Heart left ventricle (tissue), 16 donors: ENCODE measurements at places on chromosomes 4 and X. TPM values are rescaled to one million over a fixed set of nuclear protein-coding genes. Genes with fewer than 3 reads are reported as not detected.

DNA sequence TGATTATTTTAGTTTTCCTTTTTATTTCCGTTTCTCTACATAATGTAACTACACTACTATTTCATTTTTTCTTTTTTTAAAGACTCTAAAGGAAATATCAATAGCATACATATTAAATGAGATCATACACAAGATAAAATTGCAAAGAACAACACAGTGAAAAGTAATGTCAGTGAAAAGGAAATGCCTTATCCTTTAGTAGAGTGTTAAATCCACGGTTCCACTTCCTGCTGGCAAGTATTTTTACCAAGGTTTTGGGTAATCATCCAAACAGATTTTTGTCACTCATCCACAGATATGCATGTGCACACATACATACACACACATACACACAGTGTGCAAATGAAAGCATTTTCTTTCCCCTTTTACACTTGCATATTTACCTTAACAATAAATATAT lies 548.9 kb downstream of the PPP4R3C start:
- DNase-seq: no peak

DNA sequence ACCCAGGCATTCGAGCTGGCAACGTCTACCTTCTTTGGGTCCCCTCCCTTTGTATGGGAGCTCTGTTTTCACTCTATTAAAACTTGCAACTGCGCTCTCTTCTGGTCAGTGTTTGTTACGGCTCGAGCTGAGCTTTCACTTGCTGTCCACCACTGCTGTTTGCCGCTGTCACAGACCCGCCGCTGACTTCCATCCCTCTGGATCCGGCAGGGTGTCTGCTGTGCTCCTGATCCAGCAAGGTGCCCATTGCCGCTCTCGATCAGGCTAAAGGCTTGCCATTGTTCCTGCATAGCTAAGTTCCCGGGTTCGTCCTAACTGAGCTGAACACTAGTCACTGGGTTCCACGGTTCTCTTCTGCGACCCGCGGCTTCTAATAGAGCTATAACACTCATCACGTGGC lies 183.5 kb upstream of the GALNTL6 start:
- no peak for DNase-seq

The UGT2A3 gene
- total RNA-seq: not detected

The SHOX gene
- not detected for total RNA-seq

The MAGEE2 gene
- total RNA-seq: not detected

DNA sequence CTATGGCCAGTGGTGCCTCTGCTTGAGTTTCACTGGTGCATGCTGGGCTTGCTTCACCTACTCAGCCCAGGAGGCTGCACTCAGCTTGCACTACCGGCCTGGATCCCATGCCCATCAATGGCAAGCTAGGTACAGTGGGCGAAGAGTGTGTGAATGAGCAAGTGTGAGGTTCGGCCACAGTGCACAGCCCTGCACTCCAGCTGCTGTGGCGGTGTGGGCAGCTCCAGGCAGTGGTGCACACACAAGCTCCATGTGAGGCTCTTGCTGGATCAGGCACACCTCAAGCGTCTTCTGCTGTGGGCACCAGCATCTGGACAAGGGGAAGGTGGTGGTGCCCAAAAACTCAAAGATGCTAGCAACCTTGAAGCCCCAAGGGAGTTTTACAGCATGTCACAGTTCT lies 820.9 kb upstream of the LCORL start:
- DNase-seq: peak; percentile 51

DNA sequence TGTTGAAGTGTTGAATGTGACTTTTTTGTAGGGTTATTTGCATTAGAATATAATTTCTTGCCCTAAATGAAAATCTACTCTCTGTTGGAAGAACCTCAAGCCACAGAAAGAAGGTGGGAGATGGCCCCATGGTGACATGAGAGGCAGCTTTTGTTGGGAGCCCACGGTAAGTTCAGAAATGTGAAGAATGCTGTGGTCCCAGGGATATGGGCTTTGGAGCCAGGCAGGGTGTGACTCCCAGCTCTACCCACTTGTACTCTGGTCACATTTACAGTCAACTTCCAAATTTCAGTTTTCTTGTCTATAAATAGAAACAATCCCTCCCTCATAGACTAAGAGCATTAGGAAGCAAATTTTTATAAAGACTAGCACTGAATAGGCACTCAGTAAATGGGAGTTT lies 177.8 kb downstream of the RAB28 start:
- no peak for DNase-seq

GRCh38 chr4:168886351-168886750 lies 123.7 kb downstream of the CBR4 start:
- DNase-seq: no peak

GRCh38 chr4:76897536-76898384 lies at the start of gene SOWAHB:
Gene SOWAHB, minus strand, starts transcription at chr4:76898144. Its CDS starts 295 bp downstream, at chr4:76897849.
- DNase-seq: no peak

DNA sequence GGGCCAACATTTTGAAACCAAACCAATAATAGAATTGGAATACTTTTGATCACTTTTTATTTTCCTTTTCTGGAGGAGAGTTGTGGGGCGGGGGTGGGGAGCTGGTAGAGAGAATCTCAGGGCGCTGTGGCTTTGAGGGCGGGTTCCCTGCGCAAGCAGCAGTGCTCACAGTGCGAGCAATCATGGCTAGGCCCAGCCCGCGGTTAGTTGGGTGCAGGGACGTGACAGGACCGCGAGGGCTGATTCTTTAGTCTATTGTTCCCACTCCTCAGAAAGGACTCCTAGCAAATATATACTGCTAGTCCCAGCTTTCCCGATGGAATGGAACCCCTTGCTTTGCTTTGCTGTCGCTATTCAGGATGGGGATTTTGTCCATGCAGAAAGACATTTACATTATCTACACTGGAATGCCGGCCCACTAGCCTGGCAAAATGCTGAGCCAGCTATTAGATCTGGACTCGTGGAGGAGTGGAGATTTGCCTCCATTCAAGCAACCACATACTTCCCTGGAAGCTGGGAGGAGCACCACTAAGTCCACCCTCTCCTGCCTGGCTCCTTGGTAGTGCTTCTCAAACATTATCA lies 23.9 kb upstream of the APLN start:
- peak; percentile 41 for DNase-seq

DNA sequence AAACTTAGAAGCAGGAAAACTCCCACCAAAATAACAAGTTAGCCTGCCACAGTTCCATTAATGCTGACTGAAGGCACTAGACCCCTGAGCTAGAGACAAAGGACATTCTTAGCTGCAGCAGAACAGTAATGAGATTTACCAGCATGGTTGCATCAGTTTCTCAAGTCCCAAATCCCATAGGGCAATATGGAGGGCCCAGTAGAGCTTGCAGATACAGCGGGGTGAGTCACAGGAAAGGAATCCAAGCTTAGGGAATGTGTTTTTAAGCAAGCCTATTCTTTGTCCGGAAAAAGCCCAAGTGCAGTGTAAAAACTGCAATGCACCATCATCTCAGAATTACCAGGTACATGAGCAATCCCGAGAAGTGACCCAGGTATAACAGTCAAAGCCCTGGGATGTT lies 51.3 kb upstream of the EXOC1L start:
- DNase-seq: no peak

- no peak for DNase-seq
Observed at GRCh38 chrX:118520216-118521206, 24.9 kb downstream of the DOCK11 start.

DNA sequence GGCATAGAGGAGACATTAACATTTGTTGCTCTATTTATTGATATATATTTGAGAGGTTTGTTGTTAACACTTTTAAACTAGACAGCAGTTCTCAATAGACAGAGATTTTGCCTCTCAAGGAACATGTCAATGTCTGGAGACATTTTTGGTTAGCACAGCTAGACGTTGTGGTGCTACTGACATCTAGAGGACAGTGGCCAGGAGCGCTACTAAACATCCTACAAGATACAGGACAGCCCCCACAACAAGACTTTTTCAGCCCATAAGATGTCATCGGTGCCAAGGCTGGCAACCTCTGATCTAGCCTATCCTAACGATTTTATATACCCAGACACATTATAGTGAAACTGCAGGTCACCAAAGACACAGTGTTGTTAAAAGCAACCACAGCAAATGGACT lies 18.4 kb upstream of the CTSO start:
- no peak for DNase-seq

DNA sequence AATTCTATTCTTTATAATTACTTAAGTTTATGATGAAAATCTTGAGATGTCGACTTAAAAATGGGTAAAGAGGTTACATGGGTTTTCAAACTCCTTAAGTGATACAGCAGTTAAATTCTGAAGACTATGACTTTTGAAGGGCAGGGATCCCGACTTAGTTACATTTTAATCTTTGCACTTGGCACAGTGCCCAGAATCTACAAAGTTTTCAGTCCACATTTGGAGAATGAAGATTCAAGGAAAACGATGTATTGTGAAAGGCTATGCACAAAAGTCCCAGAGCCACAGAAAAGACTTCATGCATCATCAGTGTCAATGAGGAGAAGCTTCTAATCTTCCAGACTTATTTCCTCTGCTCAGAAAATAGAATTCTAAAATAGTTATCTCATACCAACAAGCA lies 36.3 kb upstream of the GRPR start:
- DNase-seq: no peak

- DNase-seq: no peak
Observed at GRCh38 chr4:145207934-145208333, 27.5 kb upstream of the OTUD4 start.

The GLUD2 gene
- total RNA-seq: 2.1 TPM

DNA sequence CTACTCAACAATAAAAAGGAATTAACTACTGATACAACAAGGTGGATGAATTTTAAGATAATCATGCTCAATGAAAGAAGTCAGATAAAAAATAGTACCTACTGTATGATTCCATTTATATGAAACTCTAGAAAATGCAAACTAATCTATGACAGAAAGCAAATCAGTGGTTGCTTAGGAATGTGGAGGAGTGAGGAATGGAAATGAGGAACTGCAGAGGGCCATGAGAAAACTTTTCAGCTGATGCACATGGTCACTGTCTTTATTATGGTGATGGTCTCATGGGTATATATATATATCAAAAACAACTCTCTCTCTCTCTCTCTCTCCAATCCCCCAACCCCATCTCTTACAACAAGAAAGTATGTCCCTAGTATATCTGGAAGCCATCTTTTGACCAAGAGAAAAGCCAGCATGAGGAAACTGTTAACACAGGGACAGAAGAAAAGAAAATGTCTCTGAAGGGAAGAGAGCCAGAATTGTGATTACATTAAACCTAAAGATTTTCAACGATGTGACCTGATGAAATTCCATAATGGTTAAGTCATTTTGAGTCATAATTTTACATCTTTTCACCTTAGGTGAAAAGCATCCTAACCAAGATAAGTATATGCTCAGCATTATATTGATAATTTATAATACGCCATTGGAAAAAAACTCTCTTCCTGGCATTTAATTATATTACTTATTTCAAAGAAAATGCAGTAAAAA lies 8.5 kb upstream of the NFKB1 start:
- DNase-seq: no peak

DNA sequence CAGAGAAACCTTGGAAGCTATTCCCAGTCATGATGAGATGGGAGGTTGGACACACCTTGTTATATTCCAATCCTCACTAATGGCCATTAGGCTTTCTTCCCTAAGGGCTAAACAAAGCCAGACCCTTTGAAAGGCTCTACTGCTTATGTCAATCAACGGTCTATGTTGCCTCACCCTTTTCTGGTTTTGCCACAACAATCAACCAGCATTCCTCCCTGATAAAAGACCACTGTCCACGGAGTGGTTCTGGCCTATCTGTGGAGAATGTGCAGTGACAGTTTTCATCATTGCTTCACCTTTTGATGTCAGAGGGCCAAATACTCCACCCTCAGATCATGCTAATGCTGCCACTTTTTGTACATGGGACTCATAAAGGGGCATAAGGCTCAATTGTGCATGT lies 913.4 kb downstream of the RPA4 start:
- no peak for DNase-seq

GRCh38 chrX:110178179-110178865 lies 139.6 kb downstream of the AMMECR1 start:
- DNase-seq: no peak

GRCh38 chr4:133147921-133148689 lies 989 bp upstream of the PCDH10 start:
- no peak for DNase-seq

GRCh38 chr4:183540410-183541009 lies 35.7 kb downstream of the ING2 start:
- DNase-seq: no peak

DNA sequence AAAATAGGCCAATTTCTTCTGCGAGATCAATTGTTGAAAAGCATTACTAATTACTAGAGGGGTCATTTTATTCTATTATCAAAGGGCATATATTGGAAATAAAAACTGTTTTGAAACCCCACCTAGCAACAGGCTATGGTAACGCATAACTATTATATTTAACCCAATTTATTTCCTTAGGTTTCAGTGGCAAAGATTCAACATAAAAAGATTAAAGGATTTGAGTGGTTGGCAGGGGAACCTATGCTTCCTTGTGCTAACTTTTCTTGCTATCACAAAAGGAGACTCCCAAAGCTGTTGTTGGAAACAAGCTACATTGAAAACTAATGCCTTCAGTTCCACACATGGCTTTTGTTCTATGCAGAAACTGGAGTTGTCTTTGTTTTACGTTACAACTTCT lies 166.9 kb upstream of the KLF3 start:
- DNase-seq: no peak

The EDA gene
- 13.6 TPM for total RNA-seq

DNA sequence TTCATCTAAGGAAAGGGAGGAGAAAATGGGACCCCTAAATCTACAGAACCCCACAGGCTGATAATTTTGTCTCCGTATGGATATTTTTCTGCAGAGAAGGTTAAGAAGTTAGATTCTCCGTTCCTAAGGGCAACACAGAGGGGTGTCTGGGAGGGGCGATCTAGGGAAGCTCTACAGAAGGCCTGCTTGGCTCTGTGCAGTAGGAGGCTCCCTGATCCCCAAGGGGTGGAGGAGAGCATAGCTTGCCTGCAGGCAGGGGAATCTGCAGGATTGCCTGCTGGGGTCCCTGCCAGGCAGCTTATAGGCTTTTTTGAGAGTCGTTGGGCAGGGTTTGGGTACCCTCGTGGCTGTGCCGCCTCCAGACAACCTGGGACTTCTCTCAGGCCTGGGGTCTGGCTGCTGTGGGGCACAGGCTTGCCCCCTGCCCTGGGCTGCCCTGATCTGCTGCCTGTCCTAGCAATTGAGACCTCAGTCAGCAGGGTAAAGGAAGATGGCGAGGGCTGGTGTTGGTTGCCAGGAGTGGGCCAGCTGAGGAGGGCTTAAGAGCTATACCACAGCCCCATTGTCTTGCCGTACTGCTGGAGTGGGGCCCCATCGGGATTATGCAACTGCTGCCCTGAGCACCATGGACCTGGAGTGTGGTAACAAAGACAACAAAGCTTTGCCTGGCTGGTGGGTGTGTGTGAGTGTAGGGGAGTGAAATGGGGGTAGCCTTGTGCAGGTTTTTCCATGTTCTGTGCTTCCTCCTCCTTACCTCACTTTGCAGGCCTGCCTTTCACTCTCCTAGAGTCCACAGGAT lies 74.1 kb downstream of the EFNB1 start:
- no peak for DNase-seq

The AADAT gene
- 3.1 TPM for total RNA-seq

GRCh38 chr4:24529555-24529954 lies 54.8 kb downstream of the DHX15 start:
- no peak for DNase-seq
